NB4 (cell line): ENCODE measurements at places on chromosomes 6 and 20.
A peak's percentile ranks its signal among the peaks of the same experiment; 100 is the strongest.

DNA sequence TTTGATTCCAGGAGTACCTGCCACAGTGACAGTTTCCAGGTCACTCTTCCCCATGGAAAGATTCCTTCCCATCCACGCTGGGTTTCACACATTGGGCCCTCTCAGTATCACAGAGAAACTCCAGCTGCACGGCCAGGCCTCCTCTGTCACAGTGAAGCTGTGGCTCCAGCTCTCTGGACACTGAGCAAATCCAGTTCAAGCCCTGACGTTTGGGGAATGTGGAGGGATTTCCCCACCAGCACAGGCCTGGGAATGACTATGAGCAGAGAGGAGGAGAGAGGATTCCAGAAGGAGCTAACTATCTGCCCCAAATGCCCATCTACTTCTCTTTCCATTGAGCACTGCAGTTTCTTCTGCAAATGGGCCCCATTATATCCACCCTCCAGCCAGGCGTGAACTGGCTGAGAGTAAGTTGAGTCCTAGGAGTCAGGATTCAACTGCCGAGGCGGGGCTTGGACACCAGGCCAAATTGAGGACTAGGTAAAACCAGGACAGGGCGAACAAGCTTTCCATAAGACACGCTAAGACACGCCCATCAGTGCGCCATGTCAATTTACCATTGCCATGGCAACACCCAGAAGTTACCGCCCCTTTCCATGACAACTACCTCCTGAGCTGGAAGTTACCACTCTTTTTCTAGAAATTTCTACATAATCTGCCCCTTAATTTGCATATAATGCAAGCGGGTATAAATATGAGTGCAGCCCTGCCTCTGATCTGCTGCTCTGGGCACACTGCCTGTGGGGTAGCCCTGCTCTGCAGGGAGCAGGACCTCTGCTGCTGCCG lies 9.2 kb upstream of the BNIP5 start:
- DNase-seq, result no peak

DNA sequence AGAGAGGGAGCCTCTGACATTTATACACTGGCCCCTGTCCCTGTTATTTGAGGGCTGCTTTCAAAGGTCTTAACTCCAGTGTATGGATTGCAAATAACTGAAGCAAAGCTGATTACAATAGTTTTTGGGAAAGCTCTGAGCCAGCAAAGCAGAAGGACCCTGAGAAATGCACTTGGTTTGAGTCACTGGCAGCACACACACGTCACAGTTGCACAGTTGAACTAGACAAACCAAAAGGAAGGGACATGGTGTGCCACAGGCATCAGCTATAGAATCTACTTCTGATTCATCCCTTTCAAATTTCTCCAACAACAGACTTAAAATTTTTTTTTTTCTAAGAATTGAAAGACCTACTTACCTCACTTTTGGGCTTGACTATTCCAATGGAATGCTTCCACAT lies 56.4 kb downstream of the SNRNP48 start:
- DNase-seq, result no peak

- DNase-seq, result peak; percentile 49
Measured at GRCh38 chr20:38229376-38230252, 30.9 kb downstream of the KIAA1755 start.

DNA sequence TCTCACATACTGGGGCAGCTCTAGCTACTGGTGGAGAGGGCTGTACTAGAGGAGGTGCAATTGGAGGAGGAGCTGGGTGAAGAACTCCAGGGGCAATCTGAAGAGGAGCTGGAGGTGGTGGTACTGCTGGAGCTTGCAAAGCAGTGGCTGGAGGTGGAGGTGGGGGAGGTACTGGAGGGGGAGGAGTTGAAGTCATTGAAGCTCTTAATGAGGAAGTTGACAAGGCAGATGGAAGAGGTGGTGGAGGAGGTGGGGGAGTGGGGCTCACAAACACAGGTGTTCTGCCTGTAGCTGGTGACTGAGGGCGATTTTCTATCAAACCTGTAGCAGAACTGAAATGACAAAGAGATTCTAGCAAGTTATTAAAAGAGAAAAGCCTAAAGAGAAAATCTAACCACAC lies 77.6 kb downstream of the WASF1 start:
- DNase-seq, result peak; percentile 45

DNA sequence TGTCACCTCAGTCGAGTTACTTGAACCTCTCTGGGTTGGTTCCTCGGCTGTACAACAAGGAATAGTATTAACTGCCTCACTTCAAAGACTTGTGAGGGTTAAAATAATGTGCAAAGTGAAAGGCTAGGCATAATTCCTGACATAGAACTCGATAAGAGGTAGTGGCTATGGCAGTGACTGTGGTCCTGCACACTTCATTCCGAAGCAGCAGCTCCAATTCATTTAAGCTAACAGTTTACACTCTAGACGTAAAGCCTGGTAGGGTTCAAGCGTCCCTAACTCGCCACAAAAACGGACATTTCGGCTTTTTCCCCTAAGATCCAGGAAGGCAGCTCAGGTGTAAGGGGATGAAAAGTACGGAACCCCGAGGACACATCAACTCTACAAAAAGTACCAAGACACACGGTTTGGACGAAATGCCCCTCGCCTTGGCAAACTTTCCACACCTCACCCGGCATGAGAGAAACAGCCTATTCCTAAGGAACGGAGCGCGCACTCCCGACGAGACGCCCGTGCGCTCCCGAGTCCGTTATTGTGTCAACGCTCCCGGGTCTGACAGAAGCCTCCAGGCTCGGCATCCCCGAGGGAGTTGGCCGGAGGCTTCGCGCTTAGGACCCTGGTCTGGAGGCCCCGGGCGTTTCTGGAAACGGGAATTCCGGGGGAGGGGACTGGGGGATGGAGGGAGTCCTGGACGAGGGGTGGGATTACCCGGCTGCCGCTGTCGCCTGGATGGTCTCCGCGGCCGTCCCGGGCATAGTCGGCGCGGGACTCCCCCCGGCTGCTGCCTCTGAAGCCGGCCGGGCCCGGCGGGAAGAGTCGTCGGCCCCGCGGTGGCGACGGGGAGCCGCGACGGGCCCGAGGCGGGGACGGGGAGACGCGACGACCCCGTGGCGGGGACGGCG lies 937 bp downstream of the ZNF318 start:
- peak; percentile 67 for DNase-seq

- DNase-seq, result no peak
Measured at GRCh38 chr20:62611819-62612218, 30.5 kb upstream of the SLCO4A1 start.

GRCh38 chr20:33788351-33789049 lies 22.6 kb upstream of the CHMP4B start:
- no peak for DNase-seq

DNA sequence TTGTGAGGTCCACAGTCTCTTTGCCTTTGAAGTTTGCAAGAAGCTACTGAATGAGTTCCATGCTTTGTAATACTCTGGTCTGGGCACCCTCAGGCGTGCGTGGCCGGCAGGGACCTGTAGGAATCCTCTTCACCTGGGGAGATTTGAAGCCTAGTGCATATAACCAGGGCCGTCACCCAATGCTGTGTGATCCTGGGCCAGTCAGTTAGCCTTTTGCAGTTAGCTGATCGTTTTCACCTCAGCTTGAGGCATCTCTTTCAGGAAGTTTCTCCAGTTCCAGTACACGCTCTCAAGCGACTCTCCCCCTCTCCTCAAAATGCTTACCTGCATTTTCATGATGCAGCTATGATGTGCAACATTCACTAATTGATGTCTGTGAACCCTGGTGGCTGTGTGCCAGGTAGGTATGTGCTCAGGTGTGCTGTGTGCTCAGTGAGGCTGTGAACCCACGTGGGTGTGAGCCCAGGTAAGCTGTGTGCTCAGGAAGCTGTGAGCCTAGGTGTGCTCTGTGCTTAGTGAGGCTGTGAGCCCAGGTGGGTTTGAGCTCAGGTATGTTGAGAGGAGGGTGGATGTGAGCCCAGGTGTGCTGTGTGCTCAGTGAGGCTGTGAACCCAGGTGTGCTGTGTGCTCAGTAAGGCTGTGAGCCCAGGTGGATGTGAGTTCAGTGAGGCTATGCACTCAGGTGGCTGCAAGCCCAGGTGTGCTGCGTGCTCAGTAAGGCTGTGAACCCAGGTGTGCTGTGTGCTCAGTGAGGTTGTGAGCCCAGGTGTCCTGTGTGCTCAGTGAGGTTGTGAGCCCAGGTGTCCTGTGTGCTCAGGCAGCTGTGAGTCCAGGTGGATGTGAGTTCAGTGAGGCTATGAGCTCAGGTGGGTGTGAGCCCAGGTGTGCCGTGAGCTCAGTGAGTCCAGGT lies 120.4 kb downstream of the PHACTR3 start:
- no peak for DNase-seq

- peak; percentile 23 for DNase-seq
Measured at GRCh38 chr6:160750276-160750689, 48.2 kb downstream of the PLG start.

DNA sequence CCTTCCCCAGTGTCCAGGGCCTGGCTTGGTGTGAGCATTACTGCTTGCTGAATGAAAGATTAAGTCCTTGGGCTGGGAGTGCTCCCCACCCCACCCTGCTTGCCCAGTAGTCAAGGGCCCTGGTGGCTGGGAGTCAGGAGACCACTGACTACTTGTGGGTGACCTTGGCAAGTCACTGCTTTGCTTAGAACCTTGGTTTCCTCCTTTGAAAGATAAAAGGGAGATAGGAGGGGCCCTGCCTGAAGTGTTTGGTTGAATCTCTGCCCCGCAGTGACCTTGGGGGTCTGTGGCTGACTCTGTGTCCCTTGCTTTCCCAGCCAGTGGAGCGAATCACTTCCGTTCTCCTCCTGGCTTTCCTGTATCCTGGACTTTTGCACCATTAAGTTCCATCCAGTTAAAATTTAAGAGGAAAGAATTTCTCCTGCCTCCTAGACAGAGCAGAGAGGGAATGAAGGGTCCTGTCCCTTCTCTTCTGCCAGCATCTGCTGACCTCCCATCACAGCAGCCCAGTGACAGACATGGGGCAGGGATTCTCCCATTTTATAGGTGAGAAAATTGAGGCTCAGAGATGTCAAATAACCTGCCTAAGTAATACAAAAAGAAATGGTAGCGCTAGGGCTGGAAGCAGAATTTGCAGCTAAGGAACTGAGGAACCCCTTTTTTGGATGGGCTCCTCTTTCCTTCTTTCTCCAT lies 3.5 kb upstream of the EPB41L1 start:
- no peak for DNase-seq

DNA sequence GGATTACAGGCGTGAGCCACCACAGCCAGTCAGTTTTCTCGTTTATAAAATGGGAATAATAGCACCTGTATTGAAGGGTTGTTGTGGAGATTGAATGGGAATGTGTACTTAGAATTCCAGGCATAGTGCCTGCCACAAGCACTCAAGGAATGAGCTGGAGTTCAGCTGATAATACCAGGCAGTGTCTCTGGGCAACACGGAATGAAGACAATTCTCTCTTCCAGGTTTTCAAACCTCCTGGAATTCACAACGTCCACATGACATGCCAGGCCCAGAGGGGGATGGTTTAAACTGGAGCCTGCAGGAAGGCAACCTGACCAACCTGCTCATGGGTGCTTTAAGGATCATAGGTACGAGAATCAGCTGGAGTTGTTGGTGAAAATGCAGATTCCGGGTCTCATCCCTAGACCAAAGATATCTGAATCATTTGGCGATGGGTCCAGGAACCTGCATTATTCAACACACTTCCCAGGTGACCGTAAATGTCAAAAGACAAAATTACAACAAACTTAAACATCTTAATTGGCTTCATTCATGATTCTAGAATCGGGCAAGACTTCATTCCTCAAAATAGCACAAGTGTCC lies 1.9 kb upstream of the PTPN1 start:
- no peak for DNase-seq

DNA sequence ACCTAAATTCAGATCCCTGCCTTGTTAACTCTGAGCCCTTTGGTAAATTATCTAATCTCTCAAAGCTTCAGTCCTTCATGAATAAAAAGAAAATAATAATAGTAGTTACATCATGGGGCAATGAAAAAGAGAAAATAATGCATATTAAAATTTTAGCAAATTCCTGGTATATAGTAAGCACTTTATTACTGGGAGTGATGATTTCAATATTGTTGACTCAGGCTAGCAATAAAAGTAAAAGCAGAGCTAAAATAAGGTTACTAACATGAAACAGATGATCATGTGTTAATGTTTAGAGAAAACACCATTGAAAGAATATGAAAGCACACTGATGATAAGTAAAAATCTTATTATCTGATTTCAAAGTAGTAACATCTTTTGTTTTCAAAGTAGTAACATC lies 13.6 kb downstream of the GINS1 start:
- no peak for DNase-seq

- DNase-seq, result peak; percentile 26
Measured at GRCh38 chr6:71977884-71978283, 91.5 kb downstream of the RIMS1 start.

- no peak for DNase-seq
Measured at GRCh38 chr6:113450061-113450465, 407.1 kb upstream of the MARCKS start.

DNA sequence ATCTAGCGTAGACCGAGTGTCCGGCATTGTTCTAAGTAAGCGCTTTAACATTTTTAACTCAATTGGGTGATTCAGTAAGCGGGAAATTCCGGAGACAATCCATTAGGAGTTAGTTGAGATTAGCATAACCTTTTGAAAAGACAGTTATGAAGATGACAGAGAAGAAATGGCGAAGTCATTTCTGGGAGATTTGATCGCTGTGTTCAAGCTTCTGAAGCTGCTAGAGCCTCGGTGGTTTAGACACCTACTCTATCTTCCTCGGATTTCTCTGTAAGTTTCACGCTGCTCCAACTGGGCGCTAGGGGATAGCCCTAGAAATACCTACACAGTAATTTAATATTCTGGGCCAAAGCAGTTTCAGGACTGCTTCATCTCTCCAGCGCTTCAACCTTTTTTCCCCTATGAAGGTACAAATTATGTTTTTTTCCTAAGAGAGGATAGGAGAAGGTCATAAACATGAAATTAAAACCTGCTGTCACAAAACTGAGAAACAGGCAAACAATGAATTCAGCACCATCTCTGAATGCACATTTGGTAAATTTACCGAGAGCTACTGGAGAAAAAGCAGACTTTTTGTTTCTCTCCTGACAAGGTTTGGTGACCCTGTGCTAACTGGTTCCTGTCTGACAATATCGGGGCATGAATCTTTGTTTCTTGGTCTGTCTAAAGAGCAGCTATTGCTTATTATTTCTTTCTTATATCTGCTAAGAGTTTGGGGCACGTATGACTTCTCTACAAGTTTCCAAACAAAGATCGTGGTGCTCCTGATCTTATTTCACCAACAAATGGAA lies 22.4 kb downstream of the ZNF311 start:
- peak; percentile 83 for DNase-seq

GRCh38 chr6:90098001-90098531 lies 198.6 kb downstream of the BACH2 start:
- peak; percentile 84 for DNase-seq

DNA sequence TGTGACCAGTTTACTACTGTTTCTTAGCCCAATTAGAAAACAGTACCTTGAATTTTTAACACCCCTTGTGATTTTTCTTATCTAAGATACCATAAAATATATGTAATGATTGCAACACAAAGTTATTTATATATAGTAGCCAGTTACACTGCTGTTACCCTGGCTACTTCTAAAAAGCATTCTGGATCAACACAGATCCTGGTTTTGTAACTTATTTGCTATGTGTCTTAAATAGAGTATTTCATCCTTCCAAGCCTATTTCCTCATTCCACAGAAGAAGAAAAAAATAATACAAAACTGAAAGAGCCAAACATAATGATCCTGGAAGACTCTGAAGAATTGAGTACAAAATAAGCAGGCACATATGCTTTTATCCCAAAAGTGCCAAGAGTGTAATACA lies 19.0 kb upstream of the GSTA4 start:
- DNase-seq, result no peak

- no peak for DNase-seq
Measured at GRCh38 chr20:56778765-56779195, 149.7 kb downstream of the TFAP2C start.
